ENCODE measurements at places on chromosomes 12 and 14.

GRCh38 chr12:6229224-6230218, 29.3 kb downstream of the CD9 start:
- no peak for DNase-seq

GRCh38 chr12:125015680-125016310, 22.4 kb downstream of the BRI3BP start:
- DNase-seq, result no peak

- DNase-seq, result no peak
Measured at GRCh38 chr14:43184540-43184939, 1322.5 kb downstream of the FSCB start.

DNA sequence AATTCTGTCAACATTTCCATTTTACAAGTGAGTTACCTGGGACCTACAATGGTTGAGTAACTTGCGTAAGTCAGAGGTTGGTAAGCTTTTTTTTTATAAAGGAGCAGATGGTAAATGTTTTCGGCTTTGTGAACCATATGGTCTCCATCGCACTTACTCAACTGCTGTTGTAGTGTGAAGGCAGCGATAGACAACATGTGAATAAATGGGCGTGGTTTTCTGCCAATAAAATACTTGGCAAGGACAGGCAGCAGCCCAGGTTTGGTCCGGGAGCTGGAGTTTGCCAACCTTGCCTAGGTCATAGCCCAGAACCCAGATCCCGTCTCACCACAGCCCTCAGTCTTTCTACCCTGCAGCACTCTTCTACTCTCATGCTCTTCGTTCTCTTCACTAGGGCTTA, 6.3 kb downstream of the DDX55 start:
- DNase-seq, result no peak

- DNase-seq, result peak; percentile 26
Measured at GRCh38 chr12:131950182-131950913, 606 bp downstream of the EP400 start.

GRCh38 chr12:2251526-2252209, 198.9 kb downstream of the CACNA1C start:
- DNase-seq, result no peak

DNA sequence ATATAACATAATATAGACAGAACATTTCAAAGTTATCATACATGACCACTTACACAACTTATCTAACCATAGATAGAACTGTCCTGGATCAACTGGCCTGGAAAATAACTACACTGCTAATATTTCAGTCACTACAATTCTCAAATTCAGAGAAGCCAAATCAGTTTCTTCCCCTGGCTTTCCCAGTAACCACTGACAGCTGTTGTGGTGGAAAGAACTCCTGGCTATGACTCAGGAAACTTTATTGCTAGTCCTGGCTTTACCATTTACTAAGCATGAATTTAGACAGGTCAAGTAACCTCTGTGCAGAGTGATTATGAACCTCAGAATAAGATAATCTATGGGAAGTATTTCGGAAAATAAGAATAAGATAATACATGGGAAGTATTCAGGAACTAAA, 244.9 kb upstream of the DIO2 start:
- no peak for DNase-seq

- DNase-seq, result no peak
Measured at GRCh38 chr14:51602310-51602709, 49.4 kb upstream of the FRMD6 start.

GRCh38 chr12:109715310-109716091, 1.9 kb downstream of the FAM222A start:
- no peak for DNase-seq

DNA sequence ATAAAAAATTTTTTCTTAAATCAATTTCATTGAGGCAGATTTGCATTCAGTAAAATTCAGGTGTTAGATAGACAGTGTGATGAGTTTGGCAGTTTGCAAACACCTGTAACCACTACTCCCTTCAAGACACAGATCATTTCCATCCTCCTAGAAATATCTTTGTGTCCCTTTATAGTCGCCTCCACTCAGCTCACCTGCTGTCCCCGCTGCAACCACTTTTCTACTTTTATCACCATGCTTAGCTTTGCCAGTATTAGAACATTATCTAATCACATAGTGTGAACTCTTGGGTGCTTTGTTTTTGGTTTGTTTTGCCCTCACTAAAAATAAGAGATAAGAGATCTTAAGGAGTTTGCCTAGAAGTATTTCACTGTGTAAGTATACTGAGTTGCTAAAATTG, 73.8 kb downstream of the DERA start:
- DNase-seq, result no peak

- DNase-seq, result no peak
Measured at GRCh38 chr14:102849526-102850379, 72.5 kb downstream of the TRAF3 start.

All from hematopoietic multipotent progenitor cell treated with erythropoietin and hydrocortisone succinate and interleukin-3 and kit ligand, for 15 days (in vitro differentiated cells).